ENCODE measurements at places on chromosomes 4 and X.

- DNase-seq: no peak
Observed at GRCh38 chr4:100188829-100189228, 1.4 kb downstream of the DDIT4L start.

DNA sequence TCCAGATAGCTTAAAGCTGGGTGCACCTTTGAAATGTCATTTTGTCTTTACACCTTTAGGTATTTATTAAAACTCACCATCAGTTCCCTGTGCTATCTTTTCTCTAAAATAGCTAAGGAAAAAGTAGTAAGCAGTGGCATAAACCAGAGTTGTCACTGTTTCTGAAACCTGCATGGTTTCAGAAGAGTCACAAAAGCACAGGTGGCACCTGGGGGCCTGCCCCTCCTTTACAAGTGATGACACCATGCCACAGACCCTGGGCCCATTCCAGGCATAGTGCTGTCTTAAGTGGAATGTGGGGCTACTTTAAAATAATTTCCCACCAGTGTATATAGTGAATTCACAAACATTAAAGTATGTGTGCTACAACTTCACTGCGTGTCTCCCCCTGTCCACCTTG is 47.8 kb downstream of the DCUN1D4 start:
- DNase-seq: no peak

DNA sequence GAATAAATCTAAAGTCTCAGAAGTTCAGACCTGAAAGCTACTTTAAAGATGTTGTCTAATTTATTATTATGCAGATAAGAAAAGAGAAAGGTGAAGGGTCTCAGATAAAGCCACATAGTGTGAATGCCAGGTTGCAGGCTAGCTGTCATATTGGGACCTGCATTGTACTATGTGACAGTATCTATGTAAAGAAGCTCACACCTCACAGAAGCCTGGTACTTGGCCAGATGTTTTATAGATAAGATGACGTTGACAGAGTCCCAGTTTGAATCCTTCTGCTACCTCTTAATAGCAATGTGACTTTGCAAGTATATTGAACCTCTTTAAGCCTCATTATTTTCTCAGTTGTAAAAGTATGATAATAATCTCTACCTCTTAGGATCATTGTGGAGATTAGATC is 227.0 kb downstream of the SPRY1 start:
- DNase-seq: no peak

DNA sequence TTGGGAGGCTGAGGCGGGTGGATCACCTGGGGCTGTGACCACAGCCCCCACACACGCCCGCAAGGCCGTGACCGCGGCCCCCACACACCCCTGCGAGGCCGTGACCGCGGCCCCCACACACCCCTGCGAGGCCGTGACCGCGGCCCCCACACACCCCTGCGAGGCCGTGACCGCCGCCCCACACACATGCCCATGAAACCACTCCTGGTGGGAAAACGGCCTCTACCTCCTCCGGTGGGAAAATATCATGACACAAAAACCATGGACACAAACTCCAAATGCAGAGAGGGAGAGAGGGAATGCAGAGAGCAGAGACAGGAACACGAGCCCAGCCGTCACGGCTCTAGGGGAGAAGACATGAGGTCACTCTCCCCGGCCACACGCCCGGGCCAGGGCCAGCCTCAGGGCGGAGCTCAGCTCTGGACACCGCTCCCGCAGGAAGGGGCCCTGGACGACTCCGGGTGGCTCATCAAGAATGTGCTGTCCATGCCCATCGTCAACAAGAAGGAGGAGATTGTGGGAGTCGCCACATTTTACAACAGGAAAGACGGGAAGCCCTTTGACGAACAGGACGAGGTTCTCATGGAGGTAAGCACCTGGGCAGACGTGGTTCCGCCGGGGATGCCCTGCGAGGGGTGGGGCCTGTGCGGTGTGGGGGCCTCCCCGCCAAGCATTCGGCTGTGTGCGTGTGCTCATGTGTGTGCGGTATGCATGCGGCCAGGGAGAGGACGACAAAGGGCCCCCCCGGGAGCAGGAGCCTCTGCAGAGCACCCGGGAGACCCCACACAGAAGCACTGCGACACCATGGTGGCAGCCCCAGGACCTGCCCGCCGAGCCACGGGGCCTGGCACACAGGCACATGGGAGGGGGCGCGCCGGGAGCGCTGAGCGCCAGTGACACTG is 17.4 kb downstream of the ATP5ME start:
- no peak for DNase-seq

DNA sequence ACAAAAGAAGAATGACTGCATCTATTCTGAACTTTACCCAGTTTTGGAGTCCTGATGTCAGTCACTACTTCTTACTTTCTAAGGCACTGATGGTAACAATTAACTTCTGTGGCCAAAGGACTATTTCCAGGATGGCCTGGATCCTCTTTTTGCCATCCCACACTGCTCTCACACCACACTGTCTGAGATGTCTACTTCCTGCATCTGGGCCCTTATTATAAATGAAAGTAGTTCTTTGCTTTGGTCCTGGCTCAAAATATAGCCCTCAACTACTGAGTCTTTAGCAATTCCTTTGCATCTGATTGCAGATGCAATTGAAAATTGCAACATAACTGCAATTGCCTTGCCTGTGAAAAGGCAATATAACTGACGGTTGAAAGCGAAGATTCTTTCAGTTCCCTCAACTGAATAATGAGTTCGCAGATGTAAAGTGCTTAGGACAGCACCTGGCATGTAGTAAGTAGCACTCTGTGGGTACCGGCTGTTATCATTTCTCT is 44.2 kb downstream of the COQ2 start:
- DNase-seq: no peak

- DNase-seq: no peak
Observed at GRCh38 chrX:134167591-134168203, 69.3 kb upstream of the CCDC160 start.

DNA sequence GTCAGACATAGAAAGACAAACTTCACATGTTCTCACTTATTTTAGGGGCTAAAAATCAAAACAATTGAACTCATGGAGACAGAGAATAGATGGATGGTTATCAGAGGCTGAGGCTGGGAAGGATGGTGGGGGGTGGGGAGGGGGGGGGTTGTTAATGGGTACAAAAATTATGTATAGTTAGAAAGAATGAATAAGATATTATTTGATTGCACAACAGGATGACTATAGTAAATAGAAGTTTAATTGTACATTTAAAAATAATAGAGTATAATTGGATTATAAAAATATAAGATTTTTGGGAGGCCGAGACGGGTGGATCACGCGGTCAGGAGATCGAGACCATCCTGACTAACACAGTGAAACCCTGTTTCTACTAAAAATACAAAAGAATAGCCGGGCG is 33.3 kb downstream of the CORIN start:
- no peak for DNase-seq

DNA sequence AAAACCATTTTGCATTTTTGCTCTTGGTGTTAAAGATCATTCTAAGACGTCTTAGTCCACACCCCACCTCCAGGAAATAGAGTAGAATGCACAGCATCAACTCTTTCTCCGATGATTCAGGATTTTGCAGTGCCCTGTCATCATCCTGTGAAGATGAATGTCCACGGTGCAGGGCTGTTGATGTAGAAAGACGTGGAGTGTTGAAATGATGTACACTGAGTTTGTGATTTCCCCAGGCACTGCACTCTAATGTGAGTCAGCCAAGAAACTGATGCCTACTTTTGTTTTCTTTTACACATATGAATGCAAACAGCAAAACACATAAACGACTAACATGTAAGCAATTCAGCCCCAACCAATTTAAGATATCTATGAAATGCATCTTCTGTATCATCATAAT is 10.5 kb downstream of the LGI2 start:
- DNase-seq: no peak

DNA sequence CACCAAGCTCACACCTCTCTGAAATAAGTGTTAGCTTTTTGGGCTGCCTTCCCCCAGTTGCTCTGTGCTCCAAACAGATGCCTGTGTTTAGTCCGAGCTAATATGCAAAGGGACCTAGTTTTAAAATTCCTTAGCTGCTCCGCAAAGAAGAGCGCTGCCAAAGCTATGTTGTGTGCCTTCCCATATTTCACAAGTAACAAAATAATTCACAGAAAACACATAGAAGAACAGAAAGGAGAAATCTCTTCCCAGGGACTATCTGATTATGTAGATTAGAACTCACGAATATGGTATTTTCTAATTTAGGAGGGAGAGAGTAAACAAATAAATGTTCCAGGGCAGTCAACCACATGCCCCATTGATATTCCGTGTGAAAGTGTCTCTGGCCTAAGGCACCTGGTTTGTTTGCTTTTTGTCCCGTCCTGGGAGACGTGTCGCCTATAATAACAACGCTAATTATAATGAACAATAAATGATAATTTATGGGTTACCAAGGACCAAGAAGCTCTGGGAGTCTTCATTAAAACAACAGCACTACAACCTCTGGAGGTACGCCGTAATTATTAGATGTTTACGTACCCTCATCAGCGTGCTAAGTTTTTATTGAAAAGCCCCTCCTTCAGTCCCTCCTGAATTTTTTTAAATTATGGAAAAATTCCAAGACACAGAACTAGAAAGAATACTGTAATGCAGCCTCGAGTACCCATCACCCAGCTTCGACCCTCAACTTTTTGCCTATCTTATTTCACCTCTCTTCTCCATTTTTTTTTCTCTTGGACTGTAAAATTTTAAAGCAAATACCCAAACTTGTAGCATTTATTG is 1.2 kb upstream of the CCNG2 start:
- no peak for DNase-seq

GRCh38 chr4:40547789-40548132 is 81.9 kb downstream of the RBM47 start:
- no peak for DNase-seq

GRCh38 chrX:97096385-97096784 is 212.7 kb downstream of the RPA4 start:
- DNase-seq: no peak

DNA sequence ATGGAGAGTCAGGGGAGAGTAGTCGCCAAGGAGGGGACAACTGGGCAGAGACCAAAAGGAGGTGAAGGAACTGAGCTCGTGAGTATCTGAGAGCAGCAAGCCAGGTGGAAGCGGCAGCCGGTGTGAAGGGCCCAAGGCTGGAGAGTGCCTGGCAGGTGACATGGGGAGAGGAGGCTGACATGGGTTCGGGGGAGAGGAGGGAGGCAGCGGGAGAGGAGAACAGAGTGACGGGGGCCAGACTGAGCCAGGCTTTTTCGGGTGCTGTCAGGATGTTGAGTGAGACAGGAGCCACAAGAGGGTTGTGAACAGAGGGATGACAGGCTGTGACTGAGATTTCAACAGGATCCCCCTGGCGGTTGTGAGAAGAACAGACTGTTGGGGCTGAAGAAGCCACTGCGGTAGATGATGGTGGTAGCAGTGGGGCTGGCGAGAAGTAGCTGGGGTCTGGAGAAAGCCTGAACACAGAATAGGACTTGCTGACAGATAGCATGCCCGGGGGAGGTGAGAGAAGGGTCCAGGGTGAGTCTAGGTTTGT is 5.7 kb downstream of the ELK1 start:
- no peak for DNase-seq

DNA sequence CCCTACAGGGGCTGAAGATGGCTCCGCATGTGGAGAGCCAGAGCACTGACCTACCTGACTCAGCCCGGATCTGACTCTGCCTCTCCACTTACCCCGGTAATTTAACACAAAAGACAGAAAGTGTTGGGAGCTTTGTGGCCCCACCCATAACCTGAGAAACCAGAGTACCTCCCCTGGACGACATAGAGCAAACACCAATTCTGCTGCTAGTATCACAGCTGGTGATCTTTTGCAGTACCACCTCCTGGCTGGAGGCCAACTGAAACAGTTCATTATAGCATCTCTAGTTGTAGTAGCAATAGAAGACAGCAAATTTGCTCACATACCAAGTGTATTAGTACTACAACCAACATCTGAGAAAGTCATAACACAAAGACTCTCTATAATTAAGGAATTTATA is 443.9 kb downstream of the KLHL4 start:
- no peak for DNase-seq

GRCh38 chr4:47705326-47705981 is 132.4 kb downstream of the CORIN start:
- DNase-seq: no peak

- DNase-seq: no peak
Observed at GRCh38 chr4:70538869-70539268, 20.5 kb downstream of the AMTN start.

DNA sequence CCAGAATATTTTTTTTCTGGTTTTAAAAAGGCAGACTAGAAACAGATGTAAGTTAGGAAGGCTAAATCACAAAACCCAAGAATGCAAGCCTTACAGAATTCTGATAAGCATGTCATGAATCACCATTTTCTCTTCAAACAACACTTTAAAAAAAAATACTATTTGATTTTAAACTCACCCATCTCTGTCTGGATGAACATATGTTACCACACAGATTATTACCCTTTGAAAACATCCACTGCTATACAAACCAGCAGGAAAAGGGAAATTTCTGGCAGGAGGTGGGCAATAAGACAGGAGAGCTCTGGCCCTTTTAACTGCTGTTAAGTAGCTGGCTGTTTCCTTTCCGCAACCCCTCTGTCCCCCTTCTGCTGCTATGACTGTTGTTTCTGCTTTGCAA is 317.7 kb upstream of the NOCT start:
- DNase-seq: no peak

DNA sequence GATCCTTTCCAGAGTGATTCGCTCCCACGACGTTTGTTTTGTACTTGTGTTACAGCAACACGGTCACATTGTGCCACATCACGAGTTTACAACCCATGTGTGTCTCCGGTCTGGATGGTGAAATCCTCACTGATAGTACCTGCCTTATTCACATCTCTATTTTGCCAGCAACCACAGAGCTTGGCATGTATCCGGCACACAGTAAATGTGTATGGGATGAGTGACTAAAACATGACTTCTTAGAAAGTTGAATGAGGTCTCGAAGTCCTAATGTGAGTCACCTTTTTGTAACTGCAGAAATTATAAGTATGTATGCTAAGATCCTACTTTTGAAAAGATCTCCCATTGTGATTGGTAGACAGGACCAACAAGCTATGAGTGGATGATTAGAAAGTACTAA is 7.5 kb downstream of the STOX2 start:
- no peak for DNase-seq

- no peak for DNase-seq
Observed at GRCh38 chr4:1568855-1569460, 115.2 kb downstream of the FAM53A start.

- DNase-seq: no peak
Observed at GRCh38 chr4:26061248-26061986, 147.4 kb downstream of the SMIM20 start.

DNA sequence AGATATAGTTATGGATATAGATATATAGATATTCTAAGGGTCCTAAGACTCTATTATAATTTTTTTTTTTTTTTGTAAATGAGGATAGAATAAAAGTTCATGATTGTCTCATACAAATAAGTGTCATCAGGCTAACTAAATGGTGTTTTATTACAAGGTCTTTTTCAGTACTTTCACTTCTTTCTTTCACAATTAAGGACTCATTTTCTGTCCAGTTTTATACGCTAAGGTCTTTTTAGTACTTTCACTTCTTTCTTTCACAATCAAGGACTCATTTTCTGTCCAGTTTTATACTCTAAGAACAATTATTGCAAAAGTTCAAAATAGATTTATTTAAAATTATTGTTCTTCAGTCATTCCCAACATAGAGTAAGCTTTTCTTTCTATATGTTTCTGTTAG is 32.7 kb downstream of the RUFY3 start:
- DNase-seq: no peak

GRCh38 chr4:8761824-8762205 is 109.8 kb downstream of the HMX1 start:
- no peak for DNase-seq

GRCh38 chr4:185036019-185036418 is 17.7 kb downstream of the HELT start:
- no peak for DNase-seq

GRCh38 chr4:30808276-30808675 is 88.1 kb downstream of the PCDH7 start:
- DNase-seq: no peak

Measured in right atrium auricular region (tissue), 2 donors.